ENCODE measurements at places on chromosomes 1 and 21.

GRCh38 chr1:226975259-226976250 lies 35.5 kb downstream of the COQ8A start:
- no peak for DNase-seq
- H3K36me3 ChIP-seq: no peaks in the 10 kb centered on the region
- H3K27me3 ChIP-seq: no peaks in the 10 kb centered on the region
- no peak overlapping the region for H3K4me3 ChIP-seq
- H3K4me1 ChIP-seq: no peaks in the 10 kb centered on the region
- H3K27ac ChIP-seq: no peak overlapping the region

GRCh38 chr1:107926436-107927080 lies 38.4 kb downstream of the VAV3 start:
- H3K4me1 ChIP-seq: no peaks in the 10 kb centered on the region
- H3K27ac ChIP-seq: no peak overlapping the region
- H3K36me3 ChIP-seq: no peaks in the 10 kb centered on the region
- no peaks in the 10 kb centered on the region for H3K27me3 ChIP-seq

DNA sequence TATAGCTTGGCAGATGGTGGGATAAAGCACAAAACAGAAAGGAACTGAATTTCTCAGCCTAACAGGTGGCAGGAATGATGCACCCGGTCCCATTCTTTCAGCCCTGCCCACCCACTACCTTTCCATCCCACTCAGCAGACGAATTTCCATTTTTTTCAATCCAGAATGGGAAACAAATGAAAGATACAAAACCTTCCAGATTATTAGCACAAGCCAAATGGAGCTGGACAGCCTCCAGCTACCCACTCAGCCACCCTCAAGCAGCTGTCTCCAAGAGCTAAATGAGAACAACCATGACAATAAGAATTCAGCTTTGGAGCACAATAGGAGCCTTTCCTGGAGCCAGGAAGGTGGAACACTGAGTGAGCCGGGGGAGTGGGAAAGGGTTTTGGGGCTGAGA lies 96.3 kb upstream of the ST6GALNAC5 start:
- peaks cover 15% of the 10 kb centered on the region for H3K27me3 ChIP-seq
- H3K4me3 ChIP-seq: no peak overlapping the region
- no peak for DNase-seq
- H3K36me3 ChIP-seq: no peaks in the 10 kb centered on the region
- H3K27ac ChIP-seq: no peak overlapping the region
- no peaks in the 10 kb centered on the region for H3K4me1 ChIP-seq

GRCh38 chr1:17018849-17019248 lies 7.1 kb upstream of the ATP13A2 start:
- no peak for DNase-seq
- H3K27me3 ChIP-seq: no peaks in the 10 kb centered on the region
- peaks cover 18% of the 10 kb centered on the region for H3K36me3 ChIP-seq

DNA sequence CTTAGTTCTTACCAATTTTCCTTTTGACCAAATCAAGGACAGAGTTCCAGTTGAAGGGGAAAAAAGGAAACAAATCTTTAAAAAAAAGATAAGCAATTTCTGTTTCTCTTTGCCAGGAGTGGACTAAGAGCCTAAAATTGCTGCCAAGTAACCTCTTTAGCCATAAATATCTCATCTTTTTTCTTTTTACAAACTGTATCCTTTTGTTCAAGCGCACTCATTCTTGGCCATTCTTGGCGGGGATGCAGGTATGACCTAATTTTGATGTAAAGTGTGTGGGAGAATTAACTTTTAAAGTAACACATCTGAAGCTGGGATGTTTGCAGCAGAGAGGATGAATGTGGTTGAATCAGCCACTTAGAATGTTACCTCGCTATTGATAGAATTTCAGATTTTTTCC lies 13.4 kb upstream of the KIF1B start:
- peaks cover 7% of the 10 kb centered on the region for H3K27me3 ChIP-seq
- no peaks in the 10 kb centered on the region for H3K36me3 ChIP-seq
- no peak for DNase-seq
- no peak overlapping the region for H3K4me3 ChIP-seq

- H3K27ac ChIP-seq: no peak overlapping the region
- H3K4me3 ChIP-seq: no peak overlapping the region
- H3K4me1 ChIP-seq: no peaks in the 10 kb centered on the region
- H3K36me3 ChIP-seq: no peaks in the 10 kb centered on the region
- H3K27me3 ChIP-seq: no peaks in the 10 kb centered on the region
- DNase-seq: no peak
Measured at GRCh38 chr1:103424650-103425049, 100.8 kb upstream of the RNPC3 start.

- no peak overlapping the region for H3K27ac ChIP-seq
- H3K4me3 ChIP-seq: no peak overlapping the region
- no peak for DNase-seq
- H3K27me3 ChIP-seq: peaks cover 30% of the 10 kb centered on the region
- H3K36me3 ChIP-seq: no peaks in the 10 kb centered on the region
Measured at GRCh38 chr1:92964316-92964715, 3.1 kb upstream of the DIPK1A start.

GRCh38 chr21:42566524-42567213 lies 53.0 kb downstream of the SLC37A1 start:
- no peak overlapping the region for H3K4me3 ChIP-seq
- H3K27ac ChIP-seq: no peak overlapping the region
- H3K4me1 ChIP-seq: no peaks in the 10 kb centered on the region
- DNase-seq: no peak
- no peaks in the 10 kb centered on the region for H3K27me3 ChIP-seq
- no peaks in the 10 kb centered on the region for H3K36me3 ChIP-seq

- no peaks in the 10 kb centered on the region for H3K27me3 ChIP-seq
- H3K4me3 ChIP-seq: no peak overlapping the region
- DNase-seq: no peak
Measured at GRCh38 chr1:83910461-83910860, 88.5 kb downstream of the TTLL7 start.

GRCh38 chr1:117653732-117654492 lies 48.1 kb downstream of the TENT5C start:
- peaks cover under 1% of the 10 kb centered on the region for H3K27me3 ChIP-seq
- no peak overlapping the region for H3K4me3 ChIP-seq
- H3K36me3 ChIP-seq: no peaks in the 10 kb centered on the region
- DNase-seq: peak; percentile 57
- H3K4me1 ChIP-seq: peaks cover 14% of the 10 kb centered on the region

- no peak for DNase-seq
- no peaks in the 10 kb centered on the region for H3K27me3 ChIP-seq
- no peaks in the 10 kb centered on the region for H3K4me1 ChIP-seq
- no peak overlapping the region for H3K4me3 ChIP-seq
Measured at GRCh38 chr1:18485227-18485626, 4.5 kb downstream of the KLHDC7A start.

- H3K36me3 ChIP-seq: peaks cover 21% of the 10 kb centered on the region
- H3K4me3 ChIP-seq: no peak overlapping the region
- no peak for DNase-seq
- H3K27me3 ChIP-seq: no peaks in the 10 kb centered on the region
- H3K27ac ChIP-seq: peak overlapping the region; percentile 36
Measured at GRCh38 chr1:204464187-204464631, 30.4 kb downstream of the PIK3C2B start.

DNA sequence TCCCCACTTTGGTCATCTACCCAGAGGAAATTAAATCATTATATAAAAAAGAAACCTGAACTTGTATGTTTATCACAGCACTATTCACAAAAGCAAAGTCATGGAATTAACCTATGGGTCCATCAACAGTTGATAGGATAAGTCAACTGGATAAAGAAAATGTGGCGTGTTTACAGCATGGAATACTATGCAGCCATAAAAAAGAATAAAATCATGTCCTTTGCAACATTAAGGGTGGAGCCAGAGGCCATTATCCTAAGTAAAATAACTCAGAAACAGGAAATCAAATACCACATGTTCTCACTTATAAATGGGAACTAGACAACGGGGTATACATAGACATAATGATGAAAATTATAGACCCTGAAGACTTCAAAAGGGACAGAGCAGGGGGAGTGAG lies 27.6 kb upstream of the KCNK1 start:
- no peaks in the 10 kb centered on the region for H3K27me3 ChIP-seq
- no peaks in the 10 kb centered on the region for H3K4me1 ChIP-seq
- no peak for DNase-seq
- H3K4me3 ChIP-seq: no peak overlapping the region
- H3K27ac ChIP-seq: no peak overlapping the region

- peaks cover 94% of the 10 kb centered on the region for H3K4me1 ChIP-seq
- H3K4me3 ChIP-seq: no peak overlapping the region
- peak; percentile 97 for DNase-seq
Measured at GRCh38 chr1:208207388-208208131, 36.6 kb downstream of the PLXNA2 start.

DNA sequence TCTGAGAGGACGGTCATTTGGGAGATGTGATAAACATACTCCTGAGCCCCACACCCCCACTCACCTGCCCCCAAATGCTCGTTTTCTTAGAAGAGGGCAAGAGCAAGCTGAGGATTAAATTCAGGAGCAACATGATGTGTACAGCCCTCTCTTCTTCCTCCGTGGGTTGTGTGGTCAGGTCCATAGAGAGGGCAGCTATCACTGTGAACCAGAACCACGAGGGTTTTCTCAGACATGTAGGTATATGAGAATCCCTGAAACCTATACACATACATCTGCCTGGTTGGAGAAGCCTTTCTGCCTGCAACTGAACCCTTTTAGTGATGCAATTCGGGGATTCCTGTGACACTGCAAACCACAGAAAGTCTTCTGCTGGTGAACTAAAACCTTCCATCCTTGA lies 38.9 kb downstream of the PGM1 start:
- H3K4me3 ChIP-seq: no peak overlapping the region
- DNase-seq: no peak
- no peaks in the 10 kb centered on the region for H3K27me3 ChIP-seq

GRCh38 chr1:29055160-29055559 lies 68.5 kb downstream of the TMEM200B start:
- H3K36me3 ChIP-seq: peaks cover 3% of the 10 kb centered on the region
- no peak overlapping the region for H3K4me3 ChIP-seq
- H3K27me3 ChIP-seq: no peaks in the 10 kb centered on the region
- no peaks in the 10 kb centered on the region for H3K4me1 ChIP-seq
- no peak overlapping the region for H3K27ac ChIP-seq
